ENCODE measurements at places on chromosomes 12 and 14.
A peak's percentile ranks its signal among the peaks of the same experiment; 100 is the strongest.

DNA sequence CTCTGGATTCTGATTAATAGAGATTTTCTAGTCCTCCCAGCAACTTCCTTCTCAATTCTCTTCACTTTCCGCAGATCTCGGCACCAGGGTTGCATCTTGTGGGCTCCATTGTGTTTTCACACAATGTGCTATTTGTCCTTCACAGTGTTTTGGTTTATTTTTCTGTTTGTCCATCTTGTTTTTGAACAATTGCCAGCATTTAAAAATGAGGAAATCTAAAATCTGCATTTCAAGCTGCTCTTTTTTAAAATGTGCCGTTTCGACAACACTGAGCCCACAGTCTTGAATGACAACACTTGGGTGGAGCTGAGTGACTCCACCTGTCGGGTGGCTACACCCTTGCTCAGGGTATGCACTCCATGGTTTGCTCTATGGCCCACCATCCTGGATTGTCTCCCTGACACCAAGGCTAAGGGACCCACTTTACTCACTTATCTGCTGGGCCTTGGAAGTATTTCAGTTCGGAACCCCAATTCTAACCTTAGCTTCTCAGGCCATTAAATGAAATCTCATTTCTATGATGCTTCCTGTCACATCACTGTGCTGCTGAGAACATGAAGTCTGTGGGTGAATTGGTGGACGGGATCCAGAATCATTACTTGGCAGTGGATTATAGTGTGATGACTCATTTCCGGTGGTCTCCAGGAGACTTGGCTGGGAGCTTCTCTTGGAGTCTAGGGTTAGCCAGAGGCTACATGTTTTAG lies 3.4 kb upstream of the MYRFL start:
- DNase-seq = no peak

GRCh38 chr14:77066578-77067172 lies 31.4 kb upstream of the CIPC start:
- no peak for DNase-seq

- peak; percentile 90 for DNase-seq
Observed at GRCh38 chr12:124914392-124915238, at the start of gene UBC. UBC (minus strand) TSS chr12:124914650; CDS start chr12:124913771, 879 bp downstream.

DNA sequence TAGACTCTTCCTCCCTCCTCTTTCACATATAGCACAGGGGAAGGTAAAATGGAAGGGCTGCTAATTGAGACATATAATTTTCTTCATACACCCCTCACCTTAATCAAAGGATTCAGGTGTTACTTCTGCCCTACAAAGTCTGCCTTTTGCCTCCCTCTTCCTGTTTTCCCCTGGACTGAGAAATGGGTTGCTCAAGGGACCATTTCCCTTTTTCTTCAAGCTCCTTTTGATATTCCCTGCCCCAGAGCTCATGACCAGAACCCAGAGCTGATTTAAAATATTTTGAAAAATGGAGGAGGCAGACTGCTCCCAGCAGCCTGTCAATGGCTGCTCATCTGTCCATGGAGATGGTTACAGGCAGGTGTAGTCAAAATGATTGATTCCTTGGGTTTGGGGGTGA lies 6.3 kb upstream of the PIP4K2C start:
- DNase-seq = no peak

- DNase-seq = no peak
Observed at GRCh38 chr12:14396071-14396470, 30.6 kb downstream of the ATF7IP start.

DNA sequence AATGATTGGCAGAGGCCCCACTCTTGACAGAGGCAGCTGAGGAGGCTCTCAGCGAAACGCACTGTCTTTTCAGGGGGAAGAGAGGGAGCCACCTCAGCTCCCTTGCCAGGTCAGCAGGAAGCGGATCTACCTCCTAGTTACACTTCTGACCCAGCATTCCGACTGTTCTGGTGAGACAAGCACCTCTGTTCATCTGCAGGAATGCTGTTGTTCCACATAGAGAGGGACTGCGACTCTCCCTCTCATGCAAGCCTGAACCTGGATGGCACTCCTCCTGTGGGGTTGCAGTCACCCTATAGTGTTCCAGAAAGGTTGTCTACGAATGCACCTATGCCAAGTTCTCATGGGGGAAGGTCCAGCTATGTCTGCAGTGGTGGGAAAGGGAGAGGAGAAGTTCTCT lies 37.1 kb upstream of the AEBP2 start:
- no peak for DNase-seq

DNA sequence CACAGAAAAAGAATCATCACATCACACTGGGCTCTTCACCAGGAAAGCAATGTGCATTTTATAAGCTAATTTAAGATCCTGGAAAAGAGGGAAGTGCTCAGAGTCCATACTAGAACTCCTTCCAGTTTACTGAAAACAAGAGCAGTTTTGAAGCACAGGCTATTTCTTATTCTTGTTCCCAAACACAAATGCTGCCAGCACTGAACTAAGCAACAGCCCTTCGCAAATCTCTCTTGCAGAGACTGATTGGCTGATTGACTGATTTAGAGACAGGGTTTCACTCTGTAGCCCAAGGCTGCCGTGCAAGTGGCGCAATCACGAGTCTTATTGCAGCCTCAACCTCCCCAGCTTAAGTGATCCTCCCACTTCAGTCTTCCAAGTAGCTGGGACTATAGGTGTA lies 44.8 kb downstream of the BCL2L14 start:
- no peak for DNase-seq

DNA sequence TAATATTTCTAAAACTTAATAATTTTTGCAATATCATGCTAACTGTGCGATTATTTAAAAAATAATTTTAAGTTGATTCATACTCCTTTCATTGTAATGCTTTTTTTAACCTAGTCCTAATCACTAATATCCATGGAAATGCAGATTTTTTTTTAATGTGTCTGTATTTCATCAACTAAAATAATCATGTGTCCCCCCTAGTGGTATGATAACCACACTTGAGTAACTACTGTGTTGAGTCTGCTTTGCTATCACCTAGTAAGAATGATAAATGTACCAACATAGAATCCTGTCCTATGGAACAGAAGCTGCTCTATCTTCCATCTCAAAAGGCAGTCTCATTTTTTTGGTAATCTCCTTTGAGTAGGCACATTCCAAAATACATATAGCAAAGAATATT lies 19.1 kb upstream of the SYNE2 start:
- DNase-seq = no peak

- peak; percentile 7 for DNase-seq
Observed at GRCh38 chr12:113333877-113334785, 778 bp downstream of the SLC8B1 start.

GRCh38 chr14:100532906-100533655 lies 54.1 kb downstream of the BEGAIN start:
- no peak for DNase-seq

GRCh38 chr12:88893801-88894200 lies 313.5 kb upstream of the KITLG start:
- DNase-seq = no peak

GRCh38 chr12:55850401-55850800 lies 7.7 kb upstream of the MMP19 start:
- DNase-seq = no peak

GRCh38 chr14:101104485-101104884 lies 201.0 kb upstream of the RTL1 start:
- no peak for DNase-seq

DNA sequence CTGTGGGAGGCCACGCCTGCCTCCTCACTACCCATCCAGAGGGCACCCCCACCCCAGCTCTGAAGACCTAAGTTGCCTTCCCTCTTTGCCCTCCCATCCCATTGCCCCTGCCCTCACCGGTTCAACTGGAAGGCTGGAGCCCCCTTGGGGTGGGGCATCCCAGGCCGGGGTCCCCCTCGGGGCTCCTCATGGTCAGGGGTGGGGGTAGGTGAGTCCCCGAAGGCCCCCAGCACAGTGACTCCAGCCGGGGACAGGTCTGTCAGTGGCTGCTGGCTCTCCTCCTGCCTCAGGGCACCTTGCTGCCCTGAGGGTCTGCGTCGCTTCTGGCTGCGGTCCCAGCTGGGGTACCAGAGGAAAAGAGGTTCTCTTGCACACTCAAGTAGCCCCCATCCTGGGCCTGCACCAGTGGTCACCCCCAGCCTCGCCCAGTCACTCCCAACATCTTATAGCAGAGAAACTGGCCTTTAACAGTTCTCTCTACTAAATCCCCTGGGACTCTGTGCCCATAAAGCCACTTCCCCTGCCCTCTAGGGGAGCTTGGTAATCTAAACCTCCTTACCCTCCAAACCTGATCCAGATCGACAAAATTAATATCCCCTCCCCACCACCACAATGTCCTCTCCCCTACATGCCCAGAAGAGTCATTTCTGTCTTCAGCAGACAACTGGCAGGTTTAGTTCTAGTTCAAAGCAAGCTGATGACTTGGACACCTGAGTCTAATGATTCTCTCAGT lies 5.1 kb downstream of the PIANP start:
- no peak for DNase-seq

DNA sequence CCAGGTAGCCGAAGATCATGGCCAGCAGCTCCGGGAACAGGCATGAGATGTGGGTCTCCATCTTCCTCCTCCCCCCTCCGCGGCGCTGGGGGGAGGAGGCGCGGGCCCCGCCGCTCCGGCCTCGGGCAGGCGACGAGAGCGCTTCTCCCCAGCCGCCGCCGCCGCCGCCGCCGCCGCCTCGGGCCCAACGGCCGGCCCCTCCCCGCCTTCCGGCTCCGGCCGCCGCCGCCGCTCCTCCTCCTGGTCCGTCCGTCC lies 448 bp downstream of the FBXL14 start:
- DNase-seq = no peak

- DNase-seq = no peak
Observed at GRCh38 chr12:78293059-78293686, 462.5 kb downstream of the NAV3 start.

- DNase-seq = no peak
Observed at GRCh38 chr12:6057700-6058099, 66.8 kb downstream of the VWF start.

- no peak for DNase-seq
Observed at GRCh38 chr12:70467918-70468733, 102.0 kb downstream of the KCNMB4 start.

- no peak for DNase-seq
Observed at GRCh38 chr12:99627459-99627858, 20.1 kb upstream of the GARIN6 start.

DNA sequence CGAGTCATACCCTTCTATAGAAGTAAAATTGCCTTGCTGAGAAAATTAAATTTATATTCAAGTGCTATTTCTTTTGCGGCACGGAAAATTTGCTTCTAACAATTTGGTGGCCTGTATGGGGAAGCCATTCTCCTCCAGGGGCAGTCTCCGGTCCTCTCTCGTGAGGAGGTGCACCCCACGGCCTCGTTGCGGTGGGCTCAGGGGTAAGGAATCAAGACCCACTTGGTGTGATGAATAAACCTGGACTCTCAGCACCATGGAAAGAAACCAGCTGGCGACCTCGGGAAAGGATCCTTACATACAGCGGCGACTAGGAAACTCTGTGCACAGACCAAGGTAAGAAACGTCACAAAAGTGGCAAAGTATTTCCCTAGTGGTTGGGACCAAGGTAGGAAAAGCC lies 252.9 kb downstream of the DPY19L2 start:
- DNase-seq = no peak

All from naive B cell (primary cell).